ENCODE measurements at places on chromosomes 2 and 18. TPM values are rescaled to one million over a fixed set of nuclear protein-coding genes. Genes with fewer than 3 reads are reported as not detected.

The FOXD4L1 gene
- total RNA-seq: 0.20 TPM

The PAX8 gene
- total RNA-seq: 1.3 TPM

The MSTN gene
- total RNA-seq: 0.09 TPM

The OSBPL6 gene
- total RNA-seq: 1.8 TPM

- no peak for DNase-seq
Measured at GRCh38 chr2:126650994-126651393, 5.0 kb upstream of the GYPC start.

DNA sequence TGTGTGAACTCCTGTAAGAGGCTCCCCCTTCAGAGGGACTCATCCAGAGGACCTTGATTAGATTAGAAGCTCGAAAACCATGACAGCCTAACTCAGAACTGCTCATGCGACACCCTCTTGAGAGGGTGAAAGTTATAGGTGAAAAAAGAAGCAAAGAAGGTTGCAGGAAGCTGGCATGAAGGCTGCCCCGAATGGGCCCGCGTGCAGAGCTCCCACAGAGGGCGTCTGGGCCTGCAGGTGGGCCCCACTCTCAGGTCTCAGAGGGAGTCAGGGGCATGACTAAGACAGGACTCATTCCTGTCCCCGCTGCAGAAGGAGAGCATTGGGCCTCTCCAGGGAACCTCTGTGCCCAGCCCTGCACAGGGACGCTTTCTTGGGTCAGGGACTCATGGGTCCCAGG, 235.4 kb downstream of the EIPR1 start:
- no peak for DNase-seq

GRCh38 chr2:59080451-59081181, 839.5 kb upstream of the FANCL start:
- DNase-seq: no peak

- no peak for DNase-seq
Measured at GRCh38 chr2:46719487-46719886, 196.1 kb downstream of the MCFD2 start.

DNA sequence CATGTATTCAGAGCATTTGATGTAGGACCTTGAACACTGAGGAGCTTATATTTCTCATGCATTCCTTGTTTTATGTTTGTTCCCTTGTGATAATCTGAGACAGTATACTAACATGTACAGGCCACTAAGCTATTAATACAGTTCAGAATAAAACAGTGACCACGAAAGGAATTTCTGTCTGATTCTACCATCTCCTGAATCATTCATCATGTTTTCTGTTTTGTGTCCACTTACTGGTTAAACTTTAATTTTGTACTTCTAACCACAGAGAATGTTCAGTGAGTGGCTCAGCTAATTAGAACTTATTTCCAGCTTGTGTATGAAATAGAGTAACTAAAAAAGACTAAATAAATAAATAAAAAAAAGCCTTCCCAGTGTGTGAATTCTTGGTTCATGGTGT, 110.4 kb downstream of the LRP1B start:
- DNase-seq: no peak

GRCh38 chr2:231100990-231101389, 23.9 kb downstream of the HTR2B start:
- no peak for DNase-seq

DNA sequence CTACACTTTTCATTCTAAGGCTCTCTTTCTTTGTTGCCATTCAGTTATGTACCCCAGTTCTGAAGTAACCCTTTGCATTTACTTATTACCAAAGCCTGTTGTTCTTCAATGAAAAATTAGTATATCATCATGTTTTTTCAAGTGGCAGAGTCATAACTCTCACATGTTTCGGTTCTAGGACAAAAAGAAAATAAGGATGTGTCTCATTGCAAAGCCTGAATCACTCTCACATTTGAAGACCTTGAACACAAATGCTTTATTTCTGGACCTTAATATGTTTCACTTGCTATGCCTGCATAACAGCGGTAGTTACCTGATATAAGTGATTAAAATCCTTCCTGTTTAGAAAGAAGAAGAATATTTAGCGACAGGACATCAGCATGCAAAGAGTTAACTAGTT, 49.1 kb downstream of the ZEB2 start:
- DNase-seq: no peak
